ENCODE measurements at places on chromosomes 2 and 18.

DNA sequence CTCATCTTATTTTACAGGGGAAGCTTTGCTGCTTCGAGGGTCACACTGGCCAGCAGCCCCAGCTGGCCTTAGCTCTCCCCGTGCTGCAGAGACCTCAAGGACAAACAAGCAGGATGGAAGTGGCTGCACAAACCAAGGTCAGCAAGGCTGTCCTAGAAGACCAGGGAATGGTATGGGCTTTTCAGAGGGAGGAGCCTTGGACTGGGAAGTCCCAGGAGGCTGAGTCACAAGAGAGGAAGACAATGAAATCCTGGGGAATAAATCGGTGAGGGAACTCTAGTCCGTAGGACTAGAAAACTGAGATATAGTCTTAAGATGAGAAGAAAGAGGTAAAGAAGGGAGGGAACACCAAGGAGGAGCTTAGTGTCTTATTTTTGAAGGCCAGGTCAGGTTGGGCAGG is 15.7 kb downstream of the CREG2 start:
- no peak for DNase-seq

- no peak for DNase-seq
These were observed 417.1 kb upstream of the CDH2 start for GRCh38 chr18:28594034-28594433.

DNA sequence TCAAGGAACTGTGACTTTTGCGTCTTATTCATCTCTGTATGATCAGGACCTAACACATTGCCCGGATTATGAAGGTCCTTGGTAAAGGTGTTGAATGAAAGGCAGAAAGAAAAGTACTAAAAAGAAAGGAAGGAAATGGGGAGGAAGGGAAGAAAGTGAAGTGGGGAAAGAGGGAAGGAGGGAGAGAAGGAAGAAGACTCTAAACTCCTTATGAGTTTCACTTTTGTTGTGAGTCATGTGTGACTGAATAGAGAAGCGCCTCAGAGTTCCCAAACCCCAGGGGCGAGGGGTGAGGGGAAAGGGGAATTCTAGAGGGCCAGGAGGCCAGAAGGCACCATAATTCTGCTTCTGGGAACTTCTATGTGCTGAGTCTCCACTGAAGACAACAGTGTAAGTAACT is 30.9 kb upstream of the OSBPL6 start:
- DNase-seq = no peak

DNA sequence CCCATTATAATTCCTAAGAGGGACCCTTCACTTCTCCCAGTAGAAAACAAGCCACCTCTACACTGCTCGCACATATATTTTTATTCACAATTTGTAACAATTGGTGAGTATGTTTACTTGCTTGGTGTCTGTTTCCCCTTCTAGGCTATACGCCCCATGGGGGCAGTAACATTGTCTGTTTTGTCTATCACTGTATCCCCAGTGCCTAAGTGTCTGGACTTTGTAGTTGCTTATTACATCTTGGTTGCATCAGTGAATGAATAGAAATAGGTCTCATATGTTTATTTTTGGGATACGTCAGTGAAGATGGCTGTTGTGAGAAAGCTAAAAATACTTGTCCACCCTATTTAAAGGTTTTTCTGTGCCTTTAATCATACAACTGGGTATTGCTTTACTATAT is 87.4 kb upstream of the ITGB6 start:
- DNase-seq = no peak

DNA sequence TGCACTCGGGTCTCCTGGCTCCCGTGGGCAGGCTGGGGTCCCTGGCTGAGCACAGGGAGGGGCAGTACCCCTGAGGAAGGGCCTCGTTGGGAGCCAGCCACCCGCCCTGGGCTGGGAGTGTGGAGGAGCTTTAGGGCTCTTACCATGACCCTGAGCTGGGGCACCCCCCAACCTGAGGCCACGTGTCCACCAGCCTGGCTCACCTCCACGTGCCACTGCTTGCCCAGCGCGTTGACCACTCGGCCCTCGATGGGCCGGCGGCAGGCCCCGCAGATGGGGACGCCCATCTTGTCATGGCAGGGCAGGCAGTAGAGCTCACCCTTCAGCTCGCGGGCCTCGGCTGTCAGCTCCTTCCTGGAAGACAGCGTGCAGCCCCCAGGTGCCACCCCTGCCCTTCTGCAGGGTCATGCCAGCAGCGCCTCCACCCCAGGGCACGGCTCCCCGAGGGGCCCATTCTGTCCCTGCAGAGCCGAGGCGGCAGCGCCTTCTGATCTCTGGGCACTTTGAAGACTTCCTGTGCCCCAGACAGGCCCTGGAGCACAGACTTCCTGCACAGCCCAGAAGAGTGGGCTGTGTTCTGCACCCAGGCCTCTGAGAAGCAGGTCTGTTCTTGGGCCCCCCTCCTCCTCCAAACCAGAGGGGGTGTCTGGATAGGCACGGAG is 4.0 kb upstream of the GPR17 start:
- peak; percentile 26 for DNase-seq

DNA sequence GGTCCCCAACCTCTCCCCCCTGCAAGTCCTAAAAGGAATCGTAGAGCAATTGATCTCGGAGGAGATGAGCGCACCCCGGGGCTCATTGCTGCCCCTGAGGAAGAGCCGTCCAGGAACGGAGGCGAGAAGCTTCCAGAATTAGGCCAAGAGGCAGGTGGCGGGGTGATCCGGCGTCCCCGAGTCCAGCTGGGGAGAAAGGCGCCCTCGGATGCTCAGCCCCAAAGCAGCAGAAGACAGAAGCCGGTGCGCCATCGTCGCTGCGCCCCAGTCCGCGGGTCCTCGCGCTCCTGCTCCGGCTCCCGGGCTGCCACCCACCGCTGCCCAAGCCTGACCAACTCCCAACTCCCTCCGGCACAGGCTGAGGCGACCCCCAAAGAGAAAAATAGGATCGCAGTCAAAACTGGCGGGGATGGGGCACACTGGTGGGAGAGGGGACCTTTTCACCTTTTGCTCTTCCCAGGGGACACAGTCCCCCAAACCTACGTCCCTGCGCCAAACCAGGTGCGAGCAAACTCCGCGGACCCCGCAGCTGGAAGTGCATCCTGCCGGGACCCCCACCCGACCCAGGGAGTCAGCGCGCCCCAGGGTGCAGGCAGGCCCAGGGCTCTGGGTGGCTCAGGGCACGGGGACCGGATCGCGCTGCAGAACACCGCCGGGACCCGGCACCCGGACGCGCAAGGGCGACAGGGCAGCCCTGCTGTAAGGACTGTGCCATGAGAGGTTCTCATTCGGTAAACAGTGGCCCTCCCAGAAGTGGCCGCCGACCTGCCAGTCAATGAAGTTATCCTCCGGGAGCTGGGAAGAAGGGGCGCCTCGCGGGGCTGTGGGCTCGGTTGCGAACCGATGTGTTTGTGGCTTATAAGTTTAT is 8.4 kb upstream of the MEIS1 start:
- DNase-seq = no peak

GRCh38 chr18:2326999-2327398 is 244.3 kb downstream of the METTL4 start:
- no peak for DNase-seq

- DNase-seq = peak; percentile 67
These were observed 6.2 kb downstream of the MRPS5 start for GRCh38 chr2:95115418-95115817.

DNA sequence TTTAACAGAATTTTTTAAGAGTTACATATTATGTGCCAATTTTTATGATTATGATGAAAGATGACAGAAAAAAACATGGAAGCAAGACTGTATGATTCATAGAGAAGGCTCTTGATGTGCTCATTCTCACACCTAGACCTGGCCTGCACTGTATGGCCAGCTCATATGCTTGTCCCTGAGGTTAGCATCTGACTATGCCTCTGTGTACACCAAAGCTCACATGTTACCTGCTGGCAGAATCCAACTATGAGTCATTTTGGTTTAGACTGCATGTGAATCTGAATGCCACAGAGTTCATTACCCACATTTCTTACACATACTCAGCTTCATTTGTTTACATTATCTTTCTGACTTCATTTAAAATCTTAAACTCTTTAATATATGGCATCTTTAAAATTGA is 139.0 kb downstream of the DSC3 start:
- no peak for DNase-seq

GRCh38 chr2:105812180-105813044 is 67.7 kb downstream of the NCK2 start:
- DNase-seq = no peak

- no peak for DNase-seq
These were observed 6.4 kb upstream of the SMAD7 start for GRCh38 chr18:48957136-48957535.

- DNase-seq = no peak
These were observed 5.5 kb downstream of the C2orf81 start for GRCh38 chr2:74415762-74416395.

DNA sequence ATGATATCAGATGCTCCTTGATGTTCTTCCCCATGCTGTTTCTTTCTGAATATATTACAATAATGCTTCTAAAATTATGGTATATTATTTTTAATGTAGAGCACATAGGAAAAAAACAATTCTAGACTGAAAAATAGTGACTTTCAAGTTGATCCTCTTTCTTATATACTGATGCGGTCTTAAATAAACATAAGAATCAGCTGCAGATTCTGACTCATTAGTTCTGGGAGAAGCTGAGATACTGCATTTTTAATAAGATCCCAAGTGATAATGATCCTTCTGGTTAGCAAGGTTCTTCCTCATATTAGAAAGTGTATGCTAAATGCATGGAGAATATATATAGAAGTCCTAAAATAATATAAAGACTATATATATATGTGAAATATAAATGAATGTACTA is 124.9 kb downstream of the XIRP2 start:
- DNase-seq = no peak

DNA sequence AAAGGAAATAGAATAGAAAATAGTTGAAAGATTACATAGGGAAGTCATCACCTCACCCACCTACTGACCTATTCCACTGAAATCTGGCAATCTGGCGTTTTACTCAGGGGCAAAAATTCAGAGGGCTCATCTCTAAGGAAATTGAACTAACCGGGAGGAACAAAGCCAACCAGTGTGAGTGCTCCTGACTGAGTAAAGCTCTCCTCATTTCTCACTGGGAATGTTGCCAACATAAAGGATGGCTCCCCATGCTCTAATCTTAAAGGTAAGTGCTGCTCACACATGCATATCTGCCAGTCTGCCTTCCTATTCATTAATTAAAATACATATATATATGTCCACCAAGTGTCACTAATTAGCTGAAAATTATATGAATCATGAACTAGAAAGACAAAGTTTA is 13.5 kb upstream of the DOK6 start:
- no peak for DNase-seq

GRCh38 chr2:189545418-189545817 is 35.2 kb downstream of the SLC40A1 start:
- DNase-seq = no peak

- no peak for DNase-seq
These were observed 410.8 kb upstream of the POU3F3 start for GRCh38 chr2:104443145-104443544.

GRCh38 chr2:183614799-183615435 is 490.7 kb downstream of the NUP35 start:
- no peak for DNase-seq

- no peak for DNase-seq
These were observed 45.2 kb downstream of the RPRM start for GRCh38 chr2:153433403-153433802.

All from activated T-cell treated with anti-CD3 and anti-CD28 coated beads, Interleukin-2, amount 50 U/mL, for 4 hours (primary cell).